ENCODE measurements at places on chromosomes 2 and 18.

DNA sequence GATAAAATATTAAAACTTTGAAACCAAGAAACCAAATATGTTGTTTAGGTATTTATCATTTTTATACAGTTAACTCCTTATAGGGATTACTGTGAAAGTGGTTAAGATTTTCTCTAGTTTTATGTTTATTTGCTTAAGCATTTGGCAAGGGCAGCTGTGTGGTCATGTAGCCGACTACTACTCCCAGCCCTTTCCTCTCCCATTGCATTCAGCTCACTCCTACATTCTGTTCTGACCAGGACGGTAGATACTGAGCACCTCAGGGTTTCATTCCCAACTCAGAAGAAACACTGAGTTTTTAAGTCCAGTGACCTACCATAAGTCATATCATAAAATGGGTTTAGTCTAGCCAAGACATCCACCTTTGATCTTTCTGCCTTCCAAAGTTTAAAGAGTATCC lies 19.8 kb downstream of the FZD5 start:
- DNase-seq: no peak

GRCh38 chr2:30040147-30040546 lies 106.7 kb upstream of the YPEL5 start:
- DNase-seq: no peak

DNA sequence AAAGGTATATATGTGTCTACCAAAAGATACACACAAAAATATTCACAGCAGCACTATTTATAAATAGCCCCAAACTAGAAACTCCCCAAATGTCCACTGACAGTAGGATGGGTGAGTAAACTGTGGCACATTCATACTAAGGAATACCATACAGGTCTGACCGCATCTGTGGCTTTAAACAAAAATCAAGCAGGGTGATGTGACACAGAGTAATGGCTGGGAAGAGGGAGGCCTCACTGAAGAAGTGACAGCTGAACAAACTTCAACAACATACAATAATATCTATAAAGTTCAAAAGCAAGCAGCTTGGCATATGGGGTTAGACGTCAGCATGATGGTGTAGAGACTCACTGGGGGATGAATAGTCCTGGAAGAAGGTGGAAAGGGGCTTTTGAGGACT lies 115.1 kb upstream of the PPP1CB start:
- no peak for DNase-seq

DNA sequence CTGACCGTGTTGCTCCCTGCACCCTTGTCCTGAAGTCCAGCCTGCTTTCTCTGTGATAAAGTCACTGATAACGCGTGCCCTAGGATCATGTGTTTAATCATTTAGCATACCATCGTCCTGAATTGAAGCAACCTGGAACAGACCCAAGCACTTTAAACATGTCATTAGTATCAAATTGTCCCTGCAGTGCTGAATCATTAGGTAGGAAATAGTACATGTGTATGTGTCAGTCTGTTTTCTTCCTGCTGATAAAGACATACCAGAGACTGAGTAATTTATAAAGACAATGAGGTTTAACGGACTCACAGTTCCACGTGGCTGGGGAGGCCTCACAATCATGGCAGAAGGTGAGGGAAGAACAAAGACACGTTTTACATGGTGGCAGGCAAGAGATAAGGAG lies 2.8 kb downstream of the ASB18 start:
- no peak for DNase-seq

DNA sequence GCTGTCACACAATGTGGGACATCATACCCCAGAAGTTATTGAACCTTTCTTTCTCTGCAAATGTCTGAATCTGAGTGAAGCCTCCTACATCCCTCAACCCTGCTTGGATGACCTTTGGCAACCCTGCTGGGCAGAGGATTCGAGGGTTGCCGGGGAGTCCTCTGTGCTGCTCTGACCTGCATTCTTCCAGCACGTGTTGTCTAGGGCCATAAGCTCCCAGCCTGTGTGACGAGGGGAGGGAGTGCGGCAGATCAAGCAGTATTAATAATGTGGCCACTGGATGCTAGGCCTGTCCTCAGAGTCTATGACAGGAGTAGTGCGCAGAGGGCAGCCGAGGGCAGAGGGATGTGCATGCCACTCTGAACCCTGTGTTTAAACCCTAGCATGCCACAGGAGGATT lies 58.8 kb downstream of the RPL37A start:
- no peak for DNase-seq

GRCh38 chr2:179622635-179623300 lies 238.6 kb downstream of the ZNF385B start:
- no peak for DNase-seq

DNA sequence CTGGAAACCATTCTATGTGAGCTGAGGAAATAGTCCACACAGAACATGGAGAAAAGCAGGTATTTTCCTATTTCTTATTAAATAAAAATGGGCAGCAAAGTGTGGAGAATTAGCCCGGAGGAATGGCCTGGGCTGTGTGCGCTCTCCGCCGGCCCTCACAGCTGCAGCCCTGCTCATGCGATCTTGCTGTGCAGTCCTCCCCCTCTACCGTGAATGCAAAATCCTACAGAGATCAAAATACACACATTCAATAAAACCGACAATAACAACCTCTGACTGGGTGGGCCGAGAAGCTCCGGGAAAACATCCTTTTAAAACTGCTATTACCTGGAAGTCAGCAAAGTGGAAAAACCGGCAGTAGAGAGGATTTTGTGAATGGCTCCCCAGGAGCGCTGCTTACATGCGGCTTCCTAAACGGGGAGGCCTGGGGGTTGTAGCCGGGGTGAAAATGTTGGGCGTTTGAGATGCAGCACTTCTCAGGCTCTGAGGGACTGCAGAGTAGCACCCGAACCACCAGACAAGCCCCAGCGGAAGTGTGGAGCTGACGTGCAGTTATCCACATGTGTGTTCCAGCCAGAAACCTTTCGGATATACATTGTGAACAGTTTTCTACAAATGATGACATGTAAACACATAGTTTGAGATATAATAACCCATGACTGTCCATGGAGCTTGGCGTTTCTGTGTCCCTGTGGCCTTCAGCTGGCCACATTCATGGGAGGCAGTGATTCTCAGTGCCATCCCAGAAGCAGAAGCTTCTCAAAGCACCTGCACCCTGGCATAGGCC lies 94.2 kb upstream of the ALKAL2 start:
- DNase-seq: no peak

DNA sequence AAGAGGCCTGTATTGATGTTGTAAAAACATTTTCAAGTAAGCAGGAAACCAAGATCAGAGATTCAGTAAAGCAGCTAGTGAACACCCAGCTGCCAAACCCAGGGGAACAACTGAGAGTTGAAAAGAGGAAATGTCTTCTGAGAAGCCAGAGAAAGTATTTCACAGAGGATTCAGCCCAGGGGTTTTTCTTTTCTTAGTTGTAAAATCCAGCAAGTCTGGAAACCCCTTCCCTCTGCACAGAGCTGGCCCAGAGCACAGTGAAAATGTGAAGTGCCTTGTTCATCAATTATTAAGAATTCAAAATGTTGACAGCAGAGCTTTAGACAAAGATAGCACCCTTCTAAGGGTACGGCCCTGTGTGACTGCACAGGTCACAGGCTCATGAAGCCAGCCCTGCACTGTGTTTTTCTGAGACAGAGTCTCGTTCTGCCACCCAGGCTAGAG lies 28.4 kb downstream of the AFF3 start:
- DNase-seq: no peak

GRCh38 chr2:20543469-20544152 lies 96.7 kb downstream of the RHOB start:
- no peak for DNase-seq

GRCh38 chr2:148987286-148987685 lies 51.2 kb upstream of the LYPD6B start:
- DNase-seq: no peak

DNA sequence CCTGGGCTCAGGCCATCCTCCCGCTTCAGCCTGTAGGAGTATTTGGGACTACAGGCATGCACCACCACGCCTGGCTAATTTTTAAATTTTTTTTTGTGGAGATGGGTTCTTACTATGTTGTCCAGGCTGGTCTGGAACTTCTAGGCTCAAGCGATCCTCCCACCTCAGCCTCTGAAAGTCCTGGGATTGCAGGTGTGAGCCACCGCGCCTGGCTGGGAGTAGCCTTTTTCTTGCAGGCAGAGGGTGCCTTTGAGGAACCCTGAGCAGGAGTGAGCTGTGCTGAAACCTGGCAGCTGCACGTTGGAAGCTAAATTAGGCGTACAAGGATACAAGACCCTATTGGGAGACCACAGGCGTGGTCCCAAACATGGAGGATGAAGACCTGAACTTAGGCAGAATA lies 8.0 kb downstream of the CTDSP1 start:
- DNase-seq: no peak

- peak; percentile 10 for DNase-seq
Observed at GRCh38 chr18:76979906-76980305, 152.7 kb downstream of the MBP start.

- no peak for DNase-seq
Observed at GRCh38 chr18:59008302-59008974, 131.2 kb upstream of the SEC11C start.

DNA sequence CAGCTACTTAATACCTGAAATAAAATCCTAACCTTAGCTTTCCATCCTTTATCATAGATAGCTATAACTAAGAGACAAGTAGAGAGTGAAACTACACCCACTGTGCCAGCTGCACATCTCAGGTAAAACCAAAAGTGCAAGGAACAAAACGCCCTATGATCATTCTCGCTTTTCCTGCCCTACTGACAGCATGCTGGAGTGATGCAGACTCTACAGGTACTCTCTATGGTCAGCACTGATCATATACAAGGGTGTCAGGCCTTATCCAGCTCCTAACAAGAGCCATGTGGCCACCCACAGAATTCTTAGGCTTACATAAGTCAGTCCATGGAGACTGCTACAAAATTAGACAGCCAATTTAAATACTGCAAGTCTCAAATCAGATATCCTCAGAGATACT lies 45.6 kb downstream of the REV1 start:
- DNase-seq: no peak

- peak; percentile 59 for DNase-seq
Observed at GRCh38 chr2:25362434-25363145, 20.9 kb upstream of the DNMT3A start.

DNA sequence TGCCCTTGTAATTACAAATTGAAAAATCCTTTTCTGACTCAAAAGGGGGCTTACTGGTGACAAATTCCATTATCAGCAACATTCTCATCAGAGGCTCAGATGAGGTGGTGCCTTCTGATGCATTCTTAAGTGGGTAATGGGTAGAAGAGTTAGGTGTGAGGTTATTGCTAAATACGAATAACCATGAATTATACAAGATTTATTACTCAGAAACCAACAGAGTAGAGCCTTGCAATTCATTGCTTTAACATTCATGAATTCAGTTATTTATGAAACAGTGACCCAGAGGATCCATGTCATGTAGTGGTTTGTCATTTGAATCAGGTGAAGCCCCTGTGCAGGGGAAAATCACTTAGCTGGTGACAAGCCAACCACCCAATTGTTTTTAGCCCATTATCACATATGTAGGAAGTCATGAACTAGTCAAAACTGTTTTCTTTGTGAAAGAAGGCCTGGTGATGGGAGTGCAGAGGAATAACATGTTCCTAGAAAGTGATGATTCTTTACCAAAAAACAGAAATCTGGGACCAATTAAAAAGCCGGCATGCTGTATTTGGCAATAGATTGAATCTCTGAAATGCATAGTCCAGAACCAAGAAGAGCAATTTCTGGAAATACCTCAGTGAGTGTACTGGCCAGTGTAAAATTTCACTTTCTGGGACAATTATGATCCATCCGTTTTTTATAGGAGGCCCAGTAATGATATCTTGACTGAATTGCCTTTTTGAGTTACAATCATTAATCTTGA lies 70.2 kb downstream of the CRIM1 start:
- DNase-seq: no peak

DNA sequence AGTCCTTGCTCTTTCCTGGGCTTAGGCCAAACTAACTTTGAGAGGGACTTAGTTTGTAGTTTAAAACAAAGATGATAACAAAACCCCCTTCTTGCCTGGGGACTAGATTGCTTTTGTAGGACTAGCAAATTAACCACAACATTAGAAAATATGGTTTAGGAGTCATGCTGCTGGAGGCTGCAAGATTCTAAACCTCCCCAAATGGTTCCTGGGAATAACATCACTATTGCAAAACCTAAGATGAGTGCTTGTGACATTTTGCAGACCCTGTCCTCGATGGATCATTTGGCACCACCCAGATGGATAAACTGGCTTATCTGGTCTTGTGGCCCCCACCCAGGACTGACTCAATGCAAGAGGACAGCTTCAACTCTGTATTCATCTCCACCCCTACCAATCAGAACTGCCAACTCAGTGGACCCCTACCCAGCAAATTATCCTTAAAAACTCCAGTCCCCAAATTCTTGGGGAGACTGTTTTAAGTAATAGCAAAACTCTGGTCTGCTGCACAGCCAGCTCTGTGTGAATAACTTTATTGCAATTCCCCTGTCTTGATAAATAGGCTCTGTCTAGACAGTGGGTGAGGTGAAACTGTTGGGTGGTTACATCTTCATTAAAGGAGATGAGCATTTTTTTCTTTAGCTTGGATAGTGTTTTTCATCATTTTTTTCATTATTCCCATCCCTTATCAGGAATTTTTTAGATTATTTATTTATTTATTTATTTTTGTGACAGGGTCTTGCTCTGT lies 58.9 kb downstream of the SPTBN1 start:
- no peak for DNase-seq

GRCh38 chr2:42558827-42559226 lies 9.6 kb upstream of the MTA3 start:
- no peak for DNase-seq

GRCh38 chr2:47008381-47009252 lies 93.0 kb upstream of the MCFD2 start:
- no peak for DNase-seq

Measured in activated CD4-positive, alpha-beta memory T cell treated with anti-CD3 and anti-CD28 coated beads, Interleukin-2, amount 10 ng/mL, durations not matched to agents 7 days and 5 days (primary cell).